ENCODE measurements at places on chromosomes 5 and 9.
A peak's percentile ranks its signal among the peaks of the same experiment; 100 is the strongest.

DNA sequence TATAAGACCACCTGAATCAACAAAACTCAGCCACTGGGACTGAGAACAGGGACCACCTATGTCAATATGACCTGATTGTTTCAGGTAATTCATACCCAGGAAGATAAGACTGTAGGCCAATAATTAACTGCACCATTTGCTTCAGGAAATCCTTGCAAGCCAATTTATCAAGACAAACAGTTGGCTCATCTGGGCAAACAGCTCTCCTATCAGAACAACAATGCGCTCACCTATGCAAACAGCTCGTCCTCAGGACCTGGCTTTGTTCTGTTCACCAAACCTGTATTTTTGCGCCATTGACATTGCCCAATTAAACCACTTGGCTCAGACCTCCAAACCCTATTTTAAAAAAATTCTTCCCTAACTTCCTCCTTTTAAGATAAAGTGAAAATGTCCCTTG is 92.3 kb upstream of the MARCHF11 start:
- DNase-seq = no peak

- no peak for DNase-seq
Measured at GRCh38 chr9:133252301-133253020, 22.5 kb downstream of the ABO start.

- peak; percentile 61 for DNase-seq
Measured at GRCh38 chr5:96634881-96635280, 27.3 kb upstream of the CAST start.

- DNase-seq = peak; percentile 35
Measured at GRCh38 chr5:150731669-150732242, 27.1 kb downstream of the DCTN4 start.

GRCh38 chr9:72213906-72214305 is 64.7 kb downstream of the GDA start:
- no peak for DNase-seq

DNA sequence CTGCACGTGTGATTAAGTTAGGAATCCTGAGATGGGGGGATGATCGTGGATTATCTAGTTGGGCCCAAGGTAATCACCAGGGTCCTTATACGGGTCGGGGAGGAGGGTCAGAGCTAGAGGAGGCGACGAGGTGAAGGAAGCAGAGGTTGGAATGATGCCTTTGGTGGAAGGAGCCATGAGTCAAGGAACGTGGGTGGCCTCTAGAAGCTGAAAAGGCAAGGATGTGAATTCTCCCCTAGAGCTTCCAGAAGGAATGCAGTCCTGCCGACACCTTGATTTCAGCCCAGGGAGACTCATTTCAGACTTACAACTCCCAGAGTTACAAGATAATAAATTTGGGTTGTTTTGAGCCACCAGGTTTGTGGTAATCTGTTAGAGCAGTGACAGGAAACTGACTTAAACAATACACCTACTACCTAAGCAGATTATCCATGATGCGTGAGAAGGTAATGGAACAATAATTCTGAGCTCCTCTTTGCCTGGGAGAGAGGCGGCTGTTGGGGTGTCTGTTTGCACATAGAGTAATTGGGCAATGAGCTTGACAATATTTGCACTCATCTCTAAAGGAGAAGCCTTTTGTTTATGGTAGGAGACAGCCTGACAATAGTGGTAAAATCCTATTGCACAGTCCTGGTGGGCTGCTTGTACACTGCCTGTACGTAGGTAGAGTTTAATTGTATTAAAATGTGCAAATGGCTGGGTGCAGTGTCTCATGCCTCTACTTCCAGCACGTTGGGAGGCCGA is 129.3 kb upstream of the IER5L start:
- no peak for DNase-seq

DNA sequence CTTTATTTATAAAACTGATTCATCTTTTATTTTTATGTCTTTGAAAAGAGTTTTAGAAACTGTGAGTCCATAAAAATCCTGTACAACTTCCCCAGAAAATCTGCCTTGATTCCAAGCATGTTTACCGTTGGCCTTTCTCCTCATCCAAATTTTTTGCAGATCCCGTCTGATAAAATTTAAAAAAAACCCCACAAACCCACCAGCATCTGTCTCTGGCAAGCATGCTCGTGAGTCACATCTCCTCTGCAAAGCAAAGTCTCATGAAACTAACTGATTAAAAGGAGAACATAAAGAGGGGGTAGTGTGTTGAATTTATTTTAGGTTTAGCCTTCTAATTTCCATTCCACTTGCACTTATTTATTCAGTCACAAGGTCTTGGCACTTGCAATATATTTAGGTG is 109.4 kb downstream of the MAT2B start:
- DNase-seq = no peak

DNA sequence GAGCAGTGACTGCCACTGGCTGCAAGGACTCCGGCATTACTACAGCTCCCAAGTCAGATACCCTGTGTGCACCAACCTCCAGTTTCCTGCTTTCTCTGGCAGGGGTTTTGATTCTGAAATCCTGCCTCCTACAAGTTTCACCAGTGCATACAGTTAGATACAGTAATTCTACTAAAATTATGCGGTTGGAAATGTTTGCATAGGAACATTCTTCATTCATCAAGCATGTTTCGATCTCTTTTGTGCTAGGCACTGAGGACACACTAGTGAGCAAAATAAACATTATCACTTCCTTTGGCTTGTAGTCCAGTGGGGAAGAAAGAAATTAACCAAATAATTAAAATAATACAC is 152.2 kb downstream of the TMEM167A start:
- no peak for DNase-seq

DNA sequence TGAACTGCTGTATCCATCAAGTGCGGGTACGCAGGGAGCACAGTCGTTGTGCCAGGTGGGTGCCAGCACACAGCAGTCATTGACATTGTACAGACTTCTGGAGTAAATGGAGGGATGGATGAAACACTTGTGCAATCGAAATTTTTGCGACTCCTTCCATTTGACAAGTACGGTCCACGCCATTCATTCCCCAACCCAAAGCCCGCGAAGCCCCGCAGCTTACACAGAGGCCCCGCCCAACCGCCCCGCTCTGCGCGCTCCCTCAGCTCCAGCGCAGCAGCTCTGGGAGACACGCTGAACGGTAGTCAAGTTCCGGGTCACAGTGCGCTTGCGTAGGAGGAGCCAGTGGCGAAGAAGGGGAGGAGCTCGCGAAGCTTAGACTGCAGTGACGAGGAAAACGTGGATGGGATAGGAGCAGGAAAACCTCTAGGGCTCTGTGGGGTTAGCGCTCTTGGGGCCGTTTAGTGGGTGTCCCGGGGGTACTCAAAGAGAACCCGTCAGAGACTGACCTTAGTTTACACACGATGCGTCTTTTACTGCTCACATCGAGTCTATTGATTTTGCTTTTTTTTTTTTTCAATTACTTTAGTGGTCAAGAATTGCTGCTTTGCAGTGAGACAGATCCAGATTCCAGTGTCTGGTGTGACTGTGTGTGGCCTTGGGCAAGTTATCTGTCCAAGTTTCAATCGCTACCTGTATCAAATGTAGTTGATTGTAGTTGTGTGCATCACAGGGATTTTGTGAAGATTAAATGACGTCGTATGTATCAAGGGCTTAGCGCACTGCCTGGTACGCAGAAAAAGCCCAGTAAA is 15.3 kb upstream of the MSANTD3 start:
- DNase-seq = peak; percentile 91

DNA sequence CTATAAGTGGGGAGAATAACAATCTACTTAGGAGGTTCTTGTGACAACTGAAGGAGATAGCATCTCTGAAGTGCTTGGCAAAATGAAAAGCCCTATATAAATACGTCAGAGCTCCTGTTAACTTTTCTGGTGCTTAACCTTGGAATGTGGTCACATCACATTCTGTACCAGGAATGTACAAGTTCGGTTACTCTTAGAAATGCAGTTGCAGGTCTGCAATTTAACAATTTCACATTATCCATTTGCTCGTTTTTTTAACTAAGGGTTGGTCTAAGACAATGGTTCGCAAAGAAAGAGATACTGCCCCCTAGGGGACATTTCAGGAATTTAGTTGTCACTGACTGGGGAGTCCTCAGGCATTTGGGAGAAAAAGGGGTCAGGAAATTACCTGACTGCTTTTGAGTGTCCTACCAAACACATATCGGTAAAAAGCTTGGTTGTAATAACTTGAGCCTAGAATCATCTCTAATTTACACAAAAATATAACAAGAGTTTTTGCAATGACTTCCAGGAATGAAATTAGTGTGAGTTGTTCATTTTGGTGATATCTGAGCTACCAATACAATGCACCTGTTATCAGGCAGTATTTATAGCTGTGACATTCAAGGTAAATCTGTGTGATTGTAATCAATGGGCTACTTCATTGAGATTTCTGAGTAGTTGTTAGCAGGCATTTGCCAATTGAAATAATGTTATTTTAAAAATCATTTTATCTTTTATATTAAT is 5.4 kb upstream of the HBEGF start:
- DNase-seq = peak; percentile 63

DNA sequence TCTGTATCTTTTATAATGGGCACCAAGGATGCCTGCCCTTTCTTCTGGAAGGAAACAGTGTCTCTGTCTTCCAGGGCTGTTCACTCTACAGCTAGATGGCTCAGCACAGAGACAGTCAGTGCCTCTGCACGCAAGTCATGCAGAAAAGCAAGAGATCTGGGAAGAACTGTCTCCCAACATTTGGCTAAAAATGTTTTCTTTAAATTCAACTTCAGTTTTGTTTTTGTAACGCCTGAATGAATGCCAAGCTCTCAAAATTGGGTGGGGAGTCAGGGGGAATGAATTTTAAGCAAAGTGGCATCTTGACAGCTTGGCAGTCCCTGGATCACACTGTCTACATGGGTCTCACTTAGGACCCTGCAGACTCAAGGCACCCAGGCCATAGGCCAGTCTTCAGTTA is 12.6 kb downstream of the OLFML2A start:
- no peak for DNase-seq

GRCh38 chr9:83669067-83669466 is 38.7 kb downstream of the UBQLN1 start:
- DNase-seq = no peak

DNA sequence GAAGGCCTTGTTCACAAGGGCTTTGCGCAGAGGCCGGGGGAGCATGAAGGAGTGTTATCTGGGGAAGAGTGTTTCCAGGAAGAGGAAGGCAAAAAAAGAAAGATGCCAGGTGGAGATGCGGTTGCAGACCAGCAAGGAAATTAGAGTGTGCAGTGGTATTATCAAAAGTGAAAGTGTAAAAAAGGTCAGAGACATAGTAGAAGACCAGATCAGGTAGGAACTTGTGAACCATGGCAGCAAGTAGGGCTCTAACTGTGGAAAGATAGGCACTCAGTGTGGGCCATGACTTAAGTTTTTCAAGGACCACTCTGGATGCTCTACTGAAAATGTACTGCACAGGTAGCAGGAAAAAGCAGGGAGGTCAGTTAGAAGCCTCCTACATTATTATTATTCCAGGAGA is 90.1 kb upstream of the SPOCK1 start:
- DNase-seq = no peak

All from inflammatory macrophage treated with lipopolysaccharide for 1 hour (primary cell).